ENCODE measurements at places on chromosomes 12 and 14.
A peak's percentile ranks its signal among the peaks of the same experiment; 100 is the strongest.

GRCh38 chr12:100186071-100186470, 14.5 kb upstream of the ACTR6 start:
- no peak for DNase-seq

DNA sequence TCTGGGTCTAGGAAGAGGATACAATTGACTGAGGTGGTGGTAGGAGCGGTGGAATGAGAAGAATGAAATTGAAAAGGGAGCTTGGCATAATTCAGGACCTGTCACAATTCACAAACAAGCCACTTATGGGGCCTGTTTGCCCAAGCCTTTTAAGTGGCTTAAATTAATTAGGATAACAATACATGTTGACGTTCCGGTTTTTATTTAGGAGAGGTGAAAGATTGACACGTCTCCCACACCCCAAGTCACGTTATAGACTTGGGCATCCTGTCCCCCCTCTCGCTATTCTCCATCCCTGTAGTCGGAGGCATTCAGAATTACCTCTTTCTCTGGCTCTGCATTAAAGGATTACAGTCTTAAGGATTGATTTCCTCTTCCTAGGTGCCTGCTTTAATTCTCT, 954 bp upstream of the CALCOCO1 start:
- DNase-seq: no peak

- no peak for DNase-seq
These were observed 252.2 kb upstream of the FOXN3 start for GRCh38 chr14:89669193-89669592.

DNA sequence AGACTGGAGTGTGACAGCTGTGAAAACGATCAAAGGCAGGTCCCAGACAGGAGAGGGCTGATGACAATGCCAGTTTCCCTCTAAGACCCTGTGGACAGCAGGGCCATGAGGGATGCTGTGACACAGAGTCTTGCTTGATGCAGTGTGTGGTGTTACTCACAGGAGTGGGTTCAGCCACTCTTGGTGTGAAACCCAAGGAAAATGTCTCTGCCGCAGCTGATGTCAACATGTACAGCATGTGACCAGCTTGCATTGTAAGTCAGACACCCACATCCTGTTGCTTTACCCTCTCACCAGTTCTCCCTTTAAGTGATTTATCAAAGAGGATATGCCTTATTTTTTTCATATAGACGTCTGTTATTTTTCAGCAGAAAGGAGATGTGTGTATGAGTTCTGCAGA, 268.6 kb downstream of the BTG1 start:
- DNase-seq: no peak

DNA sequence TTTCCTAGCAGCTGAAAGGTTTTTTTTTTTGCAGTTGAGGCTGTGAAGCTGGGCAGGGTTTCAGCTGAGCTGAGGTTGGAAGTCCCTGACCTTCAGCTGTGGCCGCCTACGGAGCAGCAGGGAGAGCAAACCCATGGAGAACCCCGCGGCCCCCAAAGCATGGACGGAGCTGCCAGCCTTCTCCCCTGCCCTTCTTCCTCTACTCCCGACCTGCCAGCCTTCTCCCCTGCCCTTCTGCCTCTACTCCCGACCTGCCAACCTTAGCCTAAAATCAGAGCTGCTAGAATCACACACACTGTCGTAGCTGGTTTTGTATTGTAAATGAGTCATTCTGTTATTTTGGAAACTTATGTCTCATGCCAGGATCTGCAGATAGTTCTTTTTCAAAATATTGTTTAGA, 74.6 kb downstream of the PPP2R5C start:
- DNase-seq: no peak

DNA sequence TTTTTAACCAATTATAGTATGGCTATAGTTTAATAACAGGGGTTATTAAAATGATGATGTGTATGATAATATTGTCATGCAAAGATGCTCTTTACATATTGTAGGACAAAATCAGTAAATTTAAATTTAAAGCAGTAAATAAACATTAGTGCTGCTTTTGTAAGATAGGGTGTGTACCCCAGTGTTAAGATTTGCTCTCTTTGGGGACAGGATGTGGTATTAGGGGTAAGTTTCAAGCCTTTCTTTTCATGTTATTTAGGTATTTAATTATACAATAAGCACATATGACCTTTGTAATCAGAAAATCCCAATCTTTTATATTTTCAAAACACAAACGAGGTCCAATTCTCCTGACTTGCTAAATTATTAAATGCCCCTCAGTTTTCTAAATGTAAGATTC, 39.7 kb upstream of the RPH3A start:
- no peak for DNase-seq

- DNase-seq: no peak
These were observed 19.2 kb upstream of the LGALS3 start for GRCh38 chr14:55109836-55110235.

GRCh38 chr14:39621223-39621622, 189.0 kb upstream of the FBXO33 start:
- DNase-seq: no peak

DNA sequence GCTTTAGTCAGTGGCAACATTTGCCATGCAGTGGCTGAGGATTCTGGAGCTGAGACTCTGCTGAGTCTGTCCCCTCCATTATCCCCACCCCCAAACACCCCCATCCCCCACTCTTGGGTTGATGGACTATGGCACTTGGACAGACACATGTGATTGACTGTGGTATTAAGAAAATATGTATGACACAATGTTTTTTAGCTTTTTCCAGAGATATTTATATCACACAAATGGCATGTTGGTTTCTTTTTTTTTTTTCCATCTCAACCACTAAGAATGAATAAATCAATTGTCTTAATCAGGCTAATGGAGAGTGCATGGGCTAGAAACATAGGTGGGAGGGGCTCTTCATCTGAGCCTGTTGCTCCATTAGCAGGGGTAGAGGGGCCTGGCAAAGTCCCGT, 30.7 kb upstream of the MAP1LC3B2 start:
- no peak for DNase-seq

DNA sequence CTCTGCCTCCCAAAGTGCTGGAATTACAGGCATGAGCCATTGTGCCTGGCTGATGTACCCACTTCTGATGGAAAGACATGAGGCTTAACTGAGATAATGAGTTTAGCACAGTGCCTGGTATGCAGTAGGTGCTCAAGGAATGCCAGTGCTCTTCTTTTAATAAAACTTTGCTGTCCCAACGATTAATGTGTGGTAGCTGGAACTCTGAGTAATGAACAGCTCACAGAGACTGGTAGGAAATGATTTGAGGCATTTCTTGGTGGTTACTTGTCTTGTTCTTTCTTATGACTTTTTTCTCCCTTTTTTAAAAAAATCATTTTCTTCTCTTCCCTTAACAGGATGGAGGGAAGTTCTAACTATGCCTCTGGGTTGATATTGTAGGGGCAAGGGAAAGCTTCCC, 235.7 kb upstream of the PWP1 start:
- no peak for DNase-seq

GRCh38 chr14:32430326-32430725, 101.2 kb downstream of the AKAP6 start:
- no peak for DNase-seq

DNA sequence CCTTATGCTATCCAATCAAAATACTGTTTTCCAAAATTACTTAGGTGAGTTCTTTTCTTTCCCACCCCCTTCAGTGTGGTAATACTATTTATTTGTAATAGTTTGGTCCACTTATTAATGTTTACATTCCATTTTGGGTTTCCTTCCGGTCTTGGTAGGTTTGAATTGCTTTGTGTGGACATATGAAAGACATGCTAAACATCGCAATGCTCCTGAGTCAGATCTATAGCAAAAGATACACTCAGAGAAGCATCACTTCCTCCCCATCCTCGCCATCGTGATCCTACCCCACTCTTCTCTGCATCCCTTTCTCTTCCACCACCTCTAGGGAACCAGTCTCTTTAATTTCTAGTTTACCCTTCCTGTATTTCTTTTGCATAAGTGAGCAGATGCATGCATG, 30.0 kb downstream of the TUNAR start:
- DNase-seq: no peak

GRCh38 chr14:22563987-22564386, 25.0 kb downstream of the DAD1 start:
- DNase-seq: no peak

DNA sequence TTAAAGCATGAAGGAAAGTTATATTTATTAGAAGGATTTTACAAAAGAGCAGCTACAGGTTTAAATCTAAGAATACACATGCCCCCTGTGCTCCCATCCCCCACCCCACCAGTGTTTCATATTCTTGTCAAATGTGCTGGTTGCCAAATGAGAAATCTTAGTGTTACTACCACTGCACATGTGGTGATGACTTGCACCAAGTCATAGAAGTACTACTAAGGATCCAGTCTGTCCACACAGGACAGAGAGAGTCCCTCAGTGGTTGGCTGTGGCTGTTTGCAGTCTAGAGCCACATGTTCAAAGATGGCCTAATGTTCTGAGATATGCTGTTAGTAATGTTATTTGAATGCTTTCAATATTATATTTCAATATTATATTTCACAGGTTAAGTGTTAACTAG, 268.8 kb downstream of the ADAMTS20 start:
- no peak for DNase-seq

GRCh38 chr14:82710267-82710841, 1176.7 kb upstream of the SEL1L start:
- DNase-seq: no peak

- DNase-seq: no peak
These were observed 1.5 kb upstream of the STRAP start for GRCh38 chr12:15880721-15881120.

GRCh38 chr14:102697501-102697900, 79.7 kb upstream of the TRAF3 start:
- DNase-seq: no peak

- DNase-seq: no peak
These were observed 20.5 kb upstream of the CORO1C start for GRCh38 chr12:108751821-108752220.

GRCh38 chr14:54688229-54688628, 121.3 kb downstream of the SAMD4A start:
- no peak for DNase-seq

DNA sequence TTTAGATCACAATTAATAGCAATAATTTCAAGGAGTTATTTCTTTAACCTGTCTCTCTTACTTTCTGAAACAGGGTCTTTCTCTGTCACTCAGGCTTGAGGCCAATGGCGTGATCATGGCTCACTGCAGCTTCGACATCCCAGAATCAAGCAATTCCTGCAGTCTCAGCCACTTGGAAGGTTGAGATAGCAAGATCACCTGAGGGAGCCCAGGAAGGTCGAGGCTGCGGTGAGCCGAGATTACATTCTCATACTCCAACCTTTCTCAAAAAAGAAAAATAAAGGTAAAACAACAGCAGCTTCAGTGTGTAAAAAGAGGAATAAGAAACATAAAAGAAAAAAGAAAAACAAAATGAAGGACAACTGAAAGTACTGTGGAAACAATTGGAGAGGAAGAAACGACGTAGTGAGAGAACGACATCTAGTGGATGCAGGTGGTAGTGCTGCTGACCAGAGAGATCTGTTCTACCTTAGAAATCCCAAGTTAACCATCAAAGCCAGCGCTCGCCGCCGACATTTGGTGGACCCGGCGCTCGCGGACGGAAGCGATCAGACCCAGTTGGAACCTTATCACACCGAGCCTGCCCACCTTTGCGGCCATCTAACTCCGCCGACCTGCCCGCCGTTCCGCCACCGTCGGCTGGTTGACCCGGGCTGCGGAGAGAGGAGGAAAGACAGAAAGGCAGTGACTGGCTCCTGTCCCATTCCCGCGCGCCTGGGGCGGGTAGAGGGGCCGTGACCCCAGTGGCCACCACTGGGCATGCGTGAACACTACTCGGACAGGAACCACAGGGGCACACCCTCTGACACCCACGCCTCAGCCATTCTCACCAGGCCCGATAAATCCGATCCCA, 196.1 kb downstream of the ALG10 start:
- DNase-seq: no peak

- DNase-seq: no peak
These were observed 2.8 kb upstream of the HOXC8 start for GRCh38 chr12:54005853-54006558.

DNA sequence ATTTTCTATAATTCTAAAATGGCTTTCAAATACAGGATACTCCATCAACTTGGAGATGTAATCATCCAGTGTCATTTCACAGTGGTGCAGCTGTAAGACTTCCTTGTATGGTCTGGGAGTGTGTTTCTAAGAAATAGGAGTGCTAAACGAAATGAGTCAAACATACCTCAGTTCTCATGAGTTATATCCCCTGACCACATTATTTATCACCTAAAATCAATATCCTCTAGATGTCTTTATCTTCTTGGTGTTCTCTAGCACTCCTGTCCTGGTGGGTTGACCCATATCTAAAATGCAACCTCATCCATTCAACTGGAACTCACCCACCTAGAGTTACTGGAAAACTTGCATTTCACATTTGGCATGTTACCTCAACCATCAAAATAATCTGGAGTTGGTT, 33.2 kb downstream of the TMEM30B start:
- no peak for DNase-seq

- no peak for DNase-seq
These were observed 1086.9 kb downstream of the TMEM121 start for GRCh38 chr14:106613256-106613655.

DNA sequence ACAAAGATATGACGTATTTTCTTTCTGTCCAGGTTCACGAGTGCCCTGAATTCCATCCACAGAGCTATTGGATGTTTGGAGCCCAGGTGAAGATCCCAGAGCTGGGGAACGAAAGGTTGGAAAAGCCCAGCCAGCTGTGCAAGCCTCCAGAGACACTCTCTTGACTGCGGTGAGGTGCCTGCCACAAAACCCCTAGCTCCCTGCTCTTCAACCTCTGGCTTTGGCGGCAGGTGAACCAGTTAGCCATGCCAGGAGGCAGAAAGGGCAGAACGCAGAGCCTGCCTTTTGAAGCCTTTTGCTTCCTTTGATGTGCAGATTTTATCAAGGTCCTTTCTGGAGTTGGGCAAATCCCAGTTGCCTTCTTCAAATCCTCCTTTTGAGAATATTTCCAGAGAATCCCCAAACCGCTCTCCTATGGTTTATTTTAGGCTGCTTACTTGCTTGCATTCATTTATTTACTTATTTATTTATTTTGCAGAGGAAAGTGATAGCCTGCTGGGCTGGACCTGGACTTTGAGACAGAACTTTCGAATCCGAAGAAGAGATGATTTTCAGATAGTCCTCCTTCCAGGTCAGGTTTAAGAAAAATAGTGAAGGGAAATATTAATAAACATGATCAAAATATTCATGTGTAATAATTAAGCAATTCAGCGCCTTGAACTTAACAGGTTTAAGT, 411.2 kb upstream of the TBX3 start:
- DNase-seq: no peak

DNA sequence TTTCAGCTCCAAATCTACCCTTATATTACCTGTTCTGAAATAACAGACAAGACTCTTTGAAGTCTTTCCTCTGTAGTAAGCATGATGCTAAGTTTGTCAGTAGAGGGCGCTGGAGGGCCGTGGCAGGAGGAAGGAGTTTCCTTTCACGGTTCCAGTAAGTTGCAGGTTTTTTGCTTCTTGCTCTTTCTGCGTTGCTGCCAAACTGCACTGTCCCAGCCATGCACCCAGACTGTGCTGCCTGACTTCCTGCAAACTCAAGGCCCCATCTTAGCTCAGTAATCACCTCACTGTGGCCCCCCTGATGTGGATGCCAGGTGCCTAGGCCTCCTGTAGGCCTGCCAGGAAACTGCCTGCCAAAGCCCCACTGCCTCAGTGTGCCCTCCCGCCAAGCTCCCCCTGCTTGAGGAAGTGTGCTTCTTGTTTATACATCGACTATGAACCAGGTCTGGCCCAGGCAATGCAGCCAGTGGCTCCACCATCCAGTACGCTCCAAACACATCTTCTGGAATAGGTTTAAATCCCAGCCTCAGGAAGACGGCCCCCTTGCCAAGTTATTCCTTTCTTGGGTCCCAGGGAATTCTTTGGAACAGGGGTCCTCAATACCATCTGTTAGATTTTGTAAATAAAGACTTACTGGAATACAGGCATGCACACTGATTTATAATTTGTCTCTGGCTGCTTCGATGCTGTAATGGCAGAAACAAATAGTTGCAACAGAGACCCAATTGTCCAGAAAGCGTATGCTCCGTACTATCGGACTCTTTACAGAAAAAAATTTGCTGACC, 193.7 kb upstream of the LRIG3 start:
- DNase-seq: peak; percentile 33
